ENCODE measurements at places on chromosomes 1 and 21.
A peak's percentile ranks its signal among the peaks of the same experiment; 100 is the strongest.

- no peak for DNase-seq
Measured at GRCh38 chr21:26565546-26565945, 7.5 kb downstream of the CYYR1 start.

GRCh38 chr1:43035821-43036741 lies 77.4 kb upstream of the SLC2A1 start:
- no peak for DNase-seq

DNA sequence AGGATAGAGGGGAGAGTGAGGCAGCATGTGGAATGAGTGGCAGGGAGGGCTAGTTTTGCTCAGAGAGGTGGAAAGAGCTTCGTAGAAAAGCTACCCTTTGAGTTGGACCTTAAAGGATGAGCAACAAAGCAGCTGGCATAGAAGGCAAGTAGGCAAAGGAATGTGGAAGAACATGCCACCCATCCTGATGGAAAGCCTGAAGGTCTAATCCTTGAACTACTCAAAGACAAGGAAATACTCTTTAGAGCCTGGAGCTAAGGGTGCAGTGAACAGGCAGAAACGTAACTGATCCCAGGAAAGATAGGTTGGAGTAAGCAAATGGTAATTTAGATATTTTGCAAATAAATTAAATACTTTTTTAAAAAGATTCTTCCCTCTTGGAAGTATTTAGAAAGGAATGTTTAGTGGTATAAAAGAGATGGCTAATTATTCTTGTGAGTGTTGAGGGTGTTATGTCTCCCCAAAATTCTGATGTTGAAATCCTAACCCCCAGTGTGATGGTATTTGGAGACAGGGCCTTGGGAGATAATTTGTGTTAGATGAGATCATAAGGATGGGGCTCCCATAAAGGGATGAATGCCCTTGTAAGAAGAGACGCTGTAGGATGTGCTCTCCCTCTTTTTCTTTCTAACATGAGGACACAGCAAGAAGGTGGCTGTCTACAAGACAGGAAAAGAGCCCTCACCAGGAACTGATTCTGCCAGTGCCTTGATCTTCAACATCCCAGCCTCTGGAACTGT lies 308.1 kb upstream of the RUNX1 start:
- no peak for DNase-seq

GRCh38 chr1:2204415-2205190 lies 10.0 kb upstream of the FAAP20 start:
- DNase-seq = peak; percentile 8

DNA sequence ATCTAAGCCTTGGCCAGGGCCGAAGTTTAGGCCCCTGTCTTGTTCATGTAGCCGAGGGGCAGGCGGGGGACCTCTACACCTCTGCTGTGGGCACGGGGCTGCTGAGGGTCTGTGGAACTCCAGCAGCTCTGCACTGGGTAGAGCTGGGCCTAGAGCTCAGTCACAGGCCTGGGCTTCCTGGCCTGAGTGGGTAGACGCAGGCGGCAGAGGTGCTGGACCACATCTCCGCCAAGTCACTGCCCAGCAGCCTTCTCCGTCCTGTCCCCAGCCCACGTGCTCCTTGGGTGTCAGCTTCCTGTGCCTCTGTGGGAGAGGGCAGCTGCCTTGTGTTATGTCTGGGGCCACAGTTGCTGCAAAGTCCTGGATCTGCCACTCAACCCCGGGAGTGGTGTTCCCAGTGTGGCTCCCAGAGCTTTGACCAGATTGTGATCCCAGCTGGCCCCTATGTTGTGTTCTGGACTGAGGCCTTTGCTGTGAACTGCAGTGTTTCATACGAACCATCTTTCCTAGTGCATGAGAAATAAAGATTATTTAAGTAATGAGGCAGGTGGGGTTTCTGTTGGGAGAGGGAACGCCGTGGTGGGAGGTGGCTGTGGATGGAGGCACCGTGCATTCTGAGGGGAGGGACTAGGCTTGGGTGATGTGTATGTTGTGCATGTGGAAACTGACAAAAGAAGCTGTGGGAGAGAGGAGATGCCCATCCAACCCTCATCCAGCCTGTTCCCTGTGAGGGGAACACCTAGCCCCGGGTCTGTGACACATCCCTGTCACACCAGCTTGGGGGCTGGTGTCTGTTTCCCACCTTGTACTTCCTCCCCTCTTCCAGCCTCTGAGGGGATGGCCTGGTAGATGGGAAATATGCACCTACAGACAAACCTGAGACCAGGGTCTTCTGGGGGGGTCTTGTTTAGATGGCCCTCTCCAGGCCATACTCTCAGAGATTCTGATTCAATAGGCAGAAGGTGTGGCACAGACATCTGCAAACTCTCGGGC lies 12.2 kb downstream of the AMPD2 start:
- DNase-seq = peak; percentile 0

DNA sequence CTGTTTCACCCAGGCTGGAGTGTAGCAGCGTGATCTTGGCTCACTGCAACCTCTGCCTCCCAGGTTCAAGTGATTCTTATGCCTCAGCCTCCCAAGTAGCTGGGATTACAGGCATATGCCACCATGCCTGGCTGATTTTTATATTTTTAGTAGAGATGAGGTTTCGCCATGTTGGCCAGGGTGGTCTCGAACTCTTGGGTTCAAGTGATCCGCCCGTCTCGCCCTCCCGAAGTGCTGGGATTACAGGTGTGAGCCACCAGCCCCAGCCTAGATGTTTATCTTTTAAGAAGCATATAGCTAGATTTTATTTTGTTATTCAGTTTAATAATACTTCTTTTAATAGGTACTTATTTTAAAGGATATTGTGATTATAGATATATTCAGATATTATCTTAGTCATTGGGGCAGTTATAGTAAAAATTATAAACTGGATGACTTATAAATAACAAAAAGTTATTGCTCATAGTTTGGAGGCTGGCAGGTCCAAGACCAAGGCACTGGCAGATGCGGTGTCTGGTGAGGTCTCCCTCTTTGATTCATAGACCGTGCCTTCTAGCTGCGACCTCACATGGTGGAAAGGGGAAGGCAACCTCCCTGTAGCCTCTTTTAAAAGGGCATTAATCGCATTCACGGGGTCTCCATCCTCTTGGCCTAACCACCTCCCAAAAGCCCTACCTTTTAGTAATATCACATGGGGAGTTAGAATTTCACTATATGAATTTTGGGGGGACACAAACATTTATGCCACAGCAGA lies 3.1 kb upstream of the KCNE2 start:
- DNase-seq = no peak

DNA sequence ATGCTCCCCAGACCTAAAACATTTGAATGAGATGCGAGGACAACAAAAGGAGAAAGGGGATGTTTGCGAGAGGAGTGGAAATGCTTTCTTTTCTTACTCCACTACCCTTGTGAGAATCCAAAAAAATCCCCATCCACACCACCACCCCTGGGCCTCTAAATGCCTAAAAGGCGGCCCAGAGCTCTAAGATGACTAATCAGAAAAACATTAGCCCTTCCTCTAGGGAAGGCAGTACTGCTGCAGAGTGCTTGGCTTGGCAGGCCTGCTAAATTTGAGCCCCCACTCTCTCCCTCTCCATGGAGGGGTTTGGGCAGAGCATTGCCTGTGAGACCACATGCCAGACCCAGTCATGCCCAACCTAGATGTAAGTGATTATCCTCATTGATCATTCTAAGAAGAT lies 347.9 kb downstream of the USH2A start:
- no peak for DNase-seq

GRCh38 chr21:29808153-29808552 lies 131.6 kb downstream of the GRIK1 start:
- no peak for DNase-seq

GRCh38 chr1:110326826-110327225 lies 12.4 kb upstream of the RBM15 start:
- no peak for DNase-seq

- DNase-seq = no peak
Measured at GRCh38 chr1:107900090-107900945, 64.7 kb downstream of the VAV3 start.

GRCh38 chr1:84078108-84078841 lies 65.8 kb upstream of the PRKACB start:
- DNase-seq = no peak

DNA sequence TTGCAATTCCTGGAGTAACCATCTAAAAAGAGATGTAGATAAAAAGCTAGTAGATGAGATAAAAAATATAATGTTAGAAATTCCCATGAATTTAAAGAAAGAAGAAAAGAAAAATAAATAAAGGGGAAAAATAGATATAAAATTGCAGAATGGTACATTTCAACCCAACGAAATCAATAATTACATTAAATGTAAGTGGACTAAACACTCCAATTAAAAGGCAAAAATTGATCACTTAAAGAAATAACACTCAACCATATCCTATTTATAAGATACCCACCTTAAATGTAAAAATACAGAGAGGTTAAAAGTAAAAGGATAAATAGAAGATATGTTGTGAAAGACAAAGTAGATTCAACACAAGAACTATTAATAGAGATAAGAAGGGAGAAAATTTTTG lies 150.5 kb upstream of the GRIK3 start:
- DNase-seq = no peak

DNA sequence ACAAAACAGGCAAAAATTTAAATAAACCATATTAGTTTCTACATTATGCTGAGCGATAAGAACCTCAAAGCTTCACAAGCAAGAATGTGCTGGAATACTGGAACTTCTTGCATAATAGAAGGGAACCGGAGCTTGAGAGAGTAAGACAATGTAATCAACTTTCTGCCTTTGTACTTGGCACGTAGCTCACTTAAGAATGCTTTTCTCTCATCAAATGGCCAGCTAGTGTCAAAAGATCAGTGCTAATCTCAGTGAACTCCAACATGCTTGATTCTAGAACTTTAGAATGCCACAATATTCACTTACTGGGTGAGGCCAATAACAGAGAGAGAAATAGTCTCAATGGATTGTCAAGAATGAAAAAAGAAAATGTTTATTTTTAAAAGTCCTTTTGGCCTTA lies 486.1 kb upstream of the LRRC7 start:
- no peak for DNase-seq

GRCh38 chr1:246279402-246279801 lies 227.7 kb downstream of the SMYD3 start:
- no peak for DNase-seq

GRCh38 chr1:208534599-208534897 lies 290.4 kb upstream of the PLXNA2 start:
- no peak for DNase-seq

DNA sequence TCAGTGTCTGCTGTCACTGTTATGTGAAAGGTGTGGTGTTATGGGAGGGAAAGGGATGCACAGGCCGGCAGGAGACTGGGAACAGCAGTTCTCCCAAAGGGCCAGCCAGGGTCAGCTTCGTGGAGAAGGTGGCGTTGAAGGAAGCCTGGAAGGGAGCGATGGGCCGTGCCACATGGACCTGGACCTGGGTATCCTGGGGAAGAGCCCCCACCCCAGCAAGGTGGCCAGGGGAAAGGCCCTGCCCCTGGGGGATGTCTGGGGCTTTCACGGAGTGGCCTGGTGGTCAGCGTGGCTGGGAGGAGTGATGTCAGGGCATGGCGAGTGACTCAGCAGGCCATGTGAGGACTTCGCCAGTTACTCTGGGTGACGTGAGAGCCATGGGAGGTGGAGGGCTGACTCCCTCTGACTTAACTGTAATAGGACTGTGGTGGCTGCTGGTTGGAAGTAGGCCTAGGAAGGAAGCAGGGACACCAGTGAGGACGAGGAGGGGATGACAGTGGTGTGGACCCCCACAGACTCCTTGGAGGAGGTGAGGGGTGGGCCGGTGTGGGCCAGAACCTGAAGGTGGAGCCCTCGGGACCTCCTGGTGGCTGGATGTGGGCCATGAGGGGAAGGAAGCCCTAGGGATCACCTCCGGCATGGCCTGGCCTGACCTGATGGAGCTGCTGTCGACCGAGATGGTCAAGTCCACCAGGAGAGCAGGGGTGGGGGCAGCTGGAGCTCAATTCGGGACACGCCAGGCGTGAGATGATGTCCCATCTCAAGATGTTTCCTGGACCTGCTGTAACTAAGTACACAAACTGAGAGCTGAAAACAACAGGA lies 54.5 kb downstream of the BACE2 start:
- peak; percentile 15 for DNase-seq

GRCh38 chr1:175554586-175554985 lies 188.8 kb downstream of the TNR start:
- DNase-seq = no peak

- DNase-seq = no peak
Measured at GRCh38 chr21:30101967-30102366, 64.6 kb downstream of the CLDN17 start.

DNA sequence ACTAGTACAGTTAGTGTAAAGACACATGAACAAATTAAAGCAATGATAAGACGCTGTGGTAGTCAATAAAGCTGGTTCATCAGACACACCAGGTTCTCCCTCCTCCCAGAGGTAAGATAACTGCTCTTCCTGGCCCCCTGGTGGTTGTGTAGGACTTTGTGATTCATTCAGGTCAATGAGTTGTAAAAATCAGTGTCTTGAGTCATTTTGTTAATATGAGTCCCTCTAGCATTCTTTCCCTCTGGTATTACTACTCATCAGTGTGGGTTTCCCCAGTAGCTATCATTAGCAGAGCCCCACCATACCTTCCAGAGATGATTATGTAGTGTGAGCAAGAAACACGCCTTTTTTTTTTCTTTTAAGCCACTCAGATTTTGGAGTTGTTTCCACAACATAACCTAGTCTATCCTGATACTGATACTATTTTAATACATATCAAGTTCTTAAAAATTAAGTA lies 3.6 kb upstream of the SETDB1 start:
- DNase-seq = peak; percentile 92

DNA sequence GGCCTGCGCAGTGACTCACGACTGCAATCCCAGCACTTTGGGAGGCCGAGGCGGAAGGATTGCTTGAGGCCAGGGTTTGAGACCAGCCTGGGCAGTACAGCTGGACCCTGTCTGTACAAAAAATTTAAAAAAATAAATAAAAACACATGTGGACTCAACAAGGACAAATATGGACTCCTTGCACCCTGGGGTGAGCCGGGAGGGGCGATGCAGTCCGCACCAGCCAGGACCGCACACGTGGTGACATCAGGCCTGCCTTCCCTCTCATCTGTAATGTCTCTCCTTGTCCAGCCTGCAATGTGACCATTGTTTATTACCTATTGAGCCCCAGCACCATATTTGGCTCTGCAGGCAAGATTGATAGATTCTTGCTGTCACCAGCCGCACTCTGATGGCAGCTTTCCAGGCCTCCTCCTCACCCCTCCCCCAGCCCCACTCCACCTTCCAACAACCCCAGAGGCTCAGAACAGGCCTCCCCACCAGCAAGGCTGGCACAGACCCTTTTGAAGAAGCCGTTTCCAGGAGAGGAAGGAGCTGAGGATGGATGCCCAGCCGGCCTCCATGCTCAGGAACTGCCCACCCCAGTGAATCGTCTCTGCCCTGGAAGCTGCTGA lies 55.2 kb downstream of the IRF2BP2 start:
- DNase-seq = no peak

DNA sequence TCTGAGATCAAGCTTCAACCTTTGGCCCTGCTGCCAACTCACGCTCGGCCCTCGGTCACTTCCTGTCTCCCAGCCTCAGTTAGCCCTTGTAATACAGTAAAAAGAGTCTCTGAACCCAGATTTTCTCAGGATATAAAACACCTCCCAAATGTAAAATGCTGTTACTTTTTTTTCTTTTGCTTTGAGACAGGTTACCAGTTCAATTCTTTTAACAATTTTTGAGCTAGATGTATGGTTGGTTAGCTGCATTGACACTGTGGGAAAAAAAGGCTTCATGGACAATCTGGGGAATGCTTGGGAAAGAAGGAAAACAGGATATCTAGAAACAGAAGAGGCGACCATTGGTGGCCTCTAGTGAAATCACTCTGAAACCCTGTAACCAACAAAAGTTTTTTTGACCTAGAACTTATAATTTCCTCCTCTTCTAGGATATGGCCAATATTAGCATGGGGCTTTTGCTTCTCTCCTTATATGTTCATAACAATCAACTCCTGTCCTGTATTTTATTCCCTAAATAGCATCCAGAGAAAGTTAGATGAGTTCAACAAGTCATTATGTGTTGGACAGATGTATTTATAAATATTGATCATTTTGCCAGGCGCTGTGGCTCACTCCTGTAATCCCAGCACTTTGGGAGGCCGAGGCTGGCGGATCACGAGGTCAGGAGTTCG lies 1.3 kb downstream of the CMPK1 start:
- DNase-seq = no peak
